ENCODE measurements at places on chromosomes 16 and 17.

DNA sequence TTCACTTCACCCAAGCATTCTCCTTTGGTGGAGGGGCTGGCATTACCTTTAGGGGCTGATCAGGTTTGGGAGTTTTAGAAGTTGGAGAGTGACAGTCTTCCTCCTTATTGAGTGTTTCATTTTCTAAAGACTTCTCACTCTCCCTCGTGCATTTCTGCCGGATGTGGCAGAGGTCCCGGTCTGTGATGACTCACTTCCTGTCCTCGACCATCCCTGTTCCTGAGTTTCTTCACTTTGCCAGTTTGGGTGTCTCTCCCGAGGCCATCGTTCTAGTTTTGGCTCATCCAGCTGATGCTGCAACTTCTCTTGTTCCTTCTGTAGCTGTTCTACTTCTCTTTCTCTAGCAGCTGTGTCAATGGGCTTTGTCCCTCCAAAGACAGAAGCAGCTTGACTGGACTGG, 104.3 kb downstream of the PHKB start:
- no peak for DNase-seq

- no peak for DNase-seq
These were observed 203.5 kb downstream of the CEP112 start for GRCh38 chr17:65988451-65988850.

DNA sequence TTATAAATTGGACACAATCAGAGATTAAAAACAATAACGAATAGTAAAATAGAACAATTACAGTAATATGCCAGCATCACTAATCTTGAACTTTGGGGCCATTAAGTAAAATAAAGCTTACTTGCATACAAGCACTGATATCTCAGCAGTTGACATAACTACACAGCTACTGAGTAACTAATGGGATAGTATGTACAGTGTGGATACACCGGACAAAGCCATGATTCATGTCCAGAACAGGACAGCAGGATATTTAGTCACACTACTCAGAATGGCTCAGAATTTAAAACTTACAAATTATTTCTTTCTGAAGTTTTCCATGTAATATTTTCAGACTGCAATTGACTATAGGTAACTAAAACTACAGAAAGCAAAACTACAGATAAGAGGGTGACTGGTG, 427.5 kb downstream of the CDH13 start:
- no peak for DNase-seq

DNA sequence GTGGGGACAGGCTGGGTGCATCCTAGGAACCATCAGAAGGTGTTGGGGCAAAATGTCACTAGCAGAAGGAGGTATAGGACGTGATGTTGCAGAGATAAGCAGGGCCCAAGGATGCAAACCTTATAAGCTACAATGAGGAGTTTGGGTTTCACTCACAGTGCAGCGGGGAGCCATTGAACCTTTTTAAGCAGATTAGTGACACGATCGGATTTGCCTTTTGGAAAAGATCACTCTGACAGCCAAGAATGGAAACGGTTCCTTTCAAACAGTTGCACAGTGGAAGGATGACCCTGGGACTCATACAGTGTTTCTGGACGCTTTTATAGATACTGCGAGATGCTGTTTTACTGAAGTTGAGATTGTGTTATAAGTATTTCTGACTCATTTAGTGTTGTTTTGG, 131.8 kb upstream of the CACNG3 start:
- no peak for DNase-seq

GRCh38 chr16:15647294-15648014, 2.6 kb upstream of the NDE1 start:
- no peak for DNase-seq

GRCh38 chr17:61219460-61219859, 180.2 kb upstream of the TBX2 start:
- no peak for DNase-seq

DNA sequence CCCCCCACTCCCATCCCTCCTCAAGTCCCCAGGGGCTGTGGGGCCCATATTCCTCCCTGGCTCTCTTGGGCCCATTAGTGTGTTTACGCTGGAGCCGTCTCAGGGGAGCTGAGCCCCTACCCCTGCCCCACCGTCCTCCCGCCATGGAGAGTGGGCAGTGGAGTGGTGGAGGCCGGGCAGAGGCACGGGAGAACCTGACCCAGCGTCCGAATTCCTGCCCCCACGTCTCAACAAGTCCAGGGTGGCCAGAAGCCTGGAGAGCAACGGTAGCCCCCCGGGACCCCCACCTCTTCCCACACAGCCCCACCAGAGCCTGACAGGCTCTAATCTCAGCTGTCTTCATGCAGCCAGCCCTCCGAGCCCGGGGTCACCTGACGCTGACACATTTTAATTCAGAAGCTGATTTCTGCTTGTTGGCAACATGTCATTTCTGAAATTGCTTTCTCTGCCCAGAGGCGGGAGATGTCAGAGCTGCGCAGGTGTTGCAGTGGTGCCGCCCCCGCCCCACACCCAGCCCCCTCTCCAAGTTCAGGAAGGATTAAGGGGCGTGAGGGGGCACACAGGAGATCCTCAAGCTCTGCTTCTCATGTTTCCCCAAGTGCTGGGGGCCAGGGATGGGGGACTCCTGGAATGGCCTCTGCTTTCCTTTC, 32.6 kb downstream of the WNT9B start:
- no peak for DNase-seq

- no peak for DNase-seq
These were observed 68.6 kb downstream of the SEC14L1 start for GRCh38 chr17:77209330-77209748.

GRCh38 chr17:64783031-64783461, 120.9 kb upstream of the SMURF2 start:
- no peak for DNase-seq

- no peak for DNase-seq
These were observed 5.9 kb downstream of the GIT1 start for GRCh38 chr17:29583324-29584248.

GRCh38 chr16:30185683-30186421, 2.5 kb downstream of the CORO1A start:
- no peak for DNase-seq

DNA sequence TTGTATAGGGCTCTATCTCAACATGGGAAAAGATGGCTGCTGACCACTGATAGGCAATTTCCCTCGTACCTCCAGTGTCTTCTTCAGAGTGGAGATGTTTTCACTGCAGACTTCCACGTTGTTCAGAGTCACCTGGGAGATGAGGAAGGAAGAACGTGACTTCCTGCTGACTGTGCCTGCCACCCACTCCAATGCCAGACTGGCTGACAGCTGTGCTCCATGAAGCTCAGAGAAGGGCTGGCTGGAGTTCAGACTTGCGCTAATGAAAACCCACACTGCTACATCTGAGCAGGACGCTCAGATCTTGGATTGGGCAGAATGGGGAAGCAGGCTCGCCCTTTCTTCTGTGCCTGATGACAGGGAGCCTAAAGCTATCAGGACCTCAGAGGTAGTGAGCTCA, 33.1 kb downstream of the COG4 start:
- DNase-seq: no peak

- DNase-seq: peak; percentile 80
These were observed 176.7 kb downstream of the SOX9 start for GRCh38 chr17:72297326-72298115.

- DNase-seq: no peak
These were observed 59.4 kb downstream of the USP32 start for GRCh38 chr17:60332574-60332973.

- DNase-seq: no peak
These were observed 1.9 kb upstream of the CDH3 start for GRCh38 chr16:68643227-68643626.

- DNase-seq: peak; percentile 46
These were observed 14.4 kb upstream of the ALDH3A1 start for GRCh38 chr17:19762515-19762961.

DNA sequence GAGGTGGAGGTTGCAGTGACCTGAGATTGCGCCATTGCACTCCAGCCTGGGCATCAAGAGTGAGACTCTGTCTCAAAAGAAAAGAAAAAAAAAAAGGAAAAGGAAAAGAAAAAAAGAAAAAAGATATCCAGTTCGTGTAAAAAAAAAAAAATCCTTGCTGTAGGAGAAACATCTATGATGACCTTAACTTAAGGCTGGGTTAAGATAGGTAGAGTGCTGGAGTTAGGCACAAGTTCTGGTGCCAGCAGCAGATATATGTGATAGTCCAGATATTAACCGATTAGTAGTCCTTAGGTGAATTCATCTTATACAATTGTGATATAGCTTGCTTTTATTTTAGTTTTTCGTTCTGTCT, 17.2 kb downstream of the PSMD11 start:
- DNase-seq: no peak

DNA sequence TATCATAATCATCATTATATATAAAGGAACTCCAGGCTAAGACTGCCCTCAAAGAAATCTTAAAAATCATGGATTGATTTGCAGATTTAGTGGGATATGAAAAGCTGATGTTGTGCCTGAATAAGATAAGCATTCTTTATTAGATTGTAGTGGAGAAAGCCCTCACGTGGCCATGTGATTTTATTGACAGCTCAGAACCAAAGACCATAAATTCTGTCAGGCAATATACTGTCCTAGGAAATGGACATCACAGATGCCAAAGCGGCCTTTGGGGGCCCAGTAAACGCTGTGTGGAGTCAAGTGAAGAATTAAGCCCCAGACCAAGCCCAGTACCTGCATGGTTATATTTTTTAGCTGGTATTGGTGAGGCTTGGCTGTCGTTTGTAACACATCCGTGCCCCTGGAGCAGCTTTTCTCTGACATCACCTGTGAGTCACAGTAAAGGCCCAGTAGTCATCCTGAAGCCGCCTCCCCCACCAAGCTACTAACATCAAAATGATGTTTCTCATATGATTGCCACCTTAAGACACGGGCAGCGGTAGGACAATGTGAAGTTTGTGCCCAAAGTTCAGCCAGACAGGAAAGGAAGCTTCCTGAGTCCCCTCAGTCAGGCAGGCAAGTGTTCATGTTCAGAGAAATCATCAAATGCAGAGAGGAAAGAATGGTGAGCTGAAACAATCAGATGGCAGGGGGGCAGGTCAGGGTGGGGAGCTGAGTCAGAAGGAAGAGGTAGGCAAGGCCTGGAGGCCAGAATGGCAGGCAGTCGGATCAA, 209.4 kb downstream of the IRX3 start:
- DNase-seq: no peak

DNA sequence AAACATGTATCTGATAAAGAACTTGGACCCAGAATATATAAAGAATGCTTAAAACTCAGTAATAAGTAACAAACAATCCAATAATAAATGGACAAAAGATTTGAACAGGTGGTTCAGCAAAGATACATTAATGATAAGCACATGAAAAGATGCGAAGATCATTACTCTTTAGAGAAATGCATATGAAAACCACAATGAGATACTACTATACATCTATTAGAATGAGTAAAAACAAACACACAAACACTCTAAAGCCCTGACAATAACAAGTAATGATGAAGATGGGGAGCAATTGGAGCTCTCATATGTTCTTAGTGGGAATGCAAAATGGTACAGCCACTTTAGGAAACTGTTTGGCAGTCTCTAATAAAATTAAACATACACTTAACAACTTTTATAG, 29.1 kb downstream of the OSBPL7 start:
- no peak for DNase-seq

DNA sequence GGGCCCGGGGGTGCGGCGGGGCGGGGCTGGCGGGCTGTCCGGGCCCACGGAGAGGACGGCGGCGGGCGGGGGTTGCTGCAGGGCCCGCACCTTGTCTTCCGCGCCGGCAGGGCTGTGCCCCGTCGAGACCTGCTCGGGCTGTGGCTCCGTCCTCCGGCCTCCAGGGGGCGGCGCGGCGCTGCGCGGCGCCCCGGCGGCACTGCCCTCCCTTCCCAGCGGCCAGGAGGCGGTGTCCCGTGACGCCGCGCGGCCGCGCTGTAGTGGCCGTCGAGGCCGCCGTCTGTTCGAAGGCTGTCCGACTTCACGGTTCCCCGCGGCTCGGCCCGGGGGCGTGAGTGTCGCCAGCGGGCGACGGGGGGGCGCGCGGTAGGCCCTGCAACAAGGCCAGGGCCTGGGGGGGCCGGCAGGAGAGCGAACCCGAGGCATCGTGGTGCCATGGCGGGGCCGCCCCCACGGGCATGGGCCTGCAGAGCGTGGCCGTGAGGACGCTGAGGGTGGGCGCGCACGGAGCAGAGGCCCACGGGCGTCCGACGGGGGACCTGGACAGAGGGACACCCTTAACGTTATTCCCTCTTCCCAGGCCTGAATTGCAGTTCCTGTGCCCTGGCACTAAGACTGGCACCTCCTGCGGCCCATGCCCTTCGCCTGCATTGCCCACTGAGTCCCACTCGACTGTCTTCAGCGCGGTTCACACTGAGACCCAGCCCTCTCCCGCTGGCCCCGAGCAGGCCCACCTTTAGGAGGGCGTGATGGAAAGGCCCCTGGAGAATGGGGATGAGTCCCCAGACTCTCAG, at the start of gene PLEKHG4:
PLEKHG4 (plus strand) TSS at position 237 of the 794 bp plus-strand sequence; CDS start at position 750, 513 bp downstream.
- DNase-seq: peak; percentile 76

DNA sequence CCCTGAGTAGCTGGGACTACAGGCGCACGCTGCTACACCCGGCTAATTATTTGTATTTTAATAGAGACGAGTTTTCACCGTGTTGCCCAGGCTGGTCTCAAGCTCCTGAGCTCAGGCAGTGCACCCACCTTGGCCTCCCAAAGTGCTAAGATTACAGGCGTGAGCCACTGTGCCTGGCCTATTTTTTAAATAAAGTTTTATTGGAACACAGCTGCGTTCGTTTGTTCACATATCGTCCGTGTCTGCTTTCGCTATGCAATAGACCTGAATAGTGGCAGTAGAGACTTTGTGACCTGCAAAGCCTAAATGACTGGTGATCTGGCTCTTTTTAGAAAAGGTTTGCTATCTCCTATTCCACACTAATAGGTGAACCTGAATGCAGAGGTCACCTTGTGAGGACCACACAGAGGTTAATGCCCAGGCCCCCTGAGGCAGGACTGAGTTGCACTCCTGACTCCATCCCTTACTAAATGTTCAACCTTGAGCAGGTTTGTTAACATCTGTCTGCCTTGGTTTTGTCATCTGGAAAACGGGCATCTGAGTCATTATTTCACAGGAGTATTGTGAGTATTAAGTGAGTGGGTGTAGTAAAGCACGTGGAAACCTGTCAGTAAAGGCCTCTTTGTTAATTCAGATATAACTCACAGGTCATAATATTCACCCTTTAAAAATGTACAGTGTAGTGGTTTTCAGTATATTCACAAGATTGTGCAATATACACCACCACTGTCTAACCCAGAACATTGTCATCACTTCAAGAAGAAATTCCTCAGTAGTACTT, 157.5 kb upstream of the CACNG5 start:
- no peak for DNase-seq

DNA sequence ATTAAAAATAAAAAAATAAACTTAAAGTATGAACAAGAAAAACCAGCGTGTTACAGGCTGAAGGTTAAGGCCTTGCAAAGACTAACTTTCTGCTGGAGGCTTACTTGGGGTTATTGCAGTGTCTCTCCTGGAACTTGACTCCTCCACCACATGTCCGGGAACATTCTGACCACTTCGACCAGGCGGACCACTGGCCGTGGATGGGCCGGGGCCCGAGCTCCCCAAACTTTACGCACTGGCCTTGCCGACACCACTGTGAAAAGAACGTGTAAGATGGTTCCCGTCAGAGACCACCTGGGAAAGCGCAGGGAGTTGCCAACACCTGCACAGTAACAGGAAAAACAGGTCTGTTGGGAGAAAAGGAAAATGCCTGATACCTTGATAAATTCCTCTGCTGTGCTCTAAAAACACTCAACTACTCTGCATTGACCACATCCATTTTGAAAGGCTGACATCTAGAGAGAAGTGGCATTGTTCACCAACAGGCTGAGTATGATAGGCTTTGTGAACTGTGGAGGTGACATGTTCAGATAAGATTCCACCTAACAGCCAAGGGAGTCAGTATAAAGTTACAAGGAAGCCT, 99.1 kb downstream of the ADAMTS18 start:
- DNase-seq: no peak

- no peak for DNase-seq
These were observed 51.8 kb downstream of the LMF1 start for GRCh38 chr16:918741-919657.

GRCh38 chr16:2339521-2340484, 725 bp downstream of the ABCA3 start:
- peak; percentile 48 for DNase-seq

Measured in SW480 (cell line).